ENCODE measurements at places on chromosomes 7 and 10. TPM values are rescaled to one million over a fixed set of nuclear protein-coding genes. Genes with fewer than 3 reads are reported as not detected.

DNA sequence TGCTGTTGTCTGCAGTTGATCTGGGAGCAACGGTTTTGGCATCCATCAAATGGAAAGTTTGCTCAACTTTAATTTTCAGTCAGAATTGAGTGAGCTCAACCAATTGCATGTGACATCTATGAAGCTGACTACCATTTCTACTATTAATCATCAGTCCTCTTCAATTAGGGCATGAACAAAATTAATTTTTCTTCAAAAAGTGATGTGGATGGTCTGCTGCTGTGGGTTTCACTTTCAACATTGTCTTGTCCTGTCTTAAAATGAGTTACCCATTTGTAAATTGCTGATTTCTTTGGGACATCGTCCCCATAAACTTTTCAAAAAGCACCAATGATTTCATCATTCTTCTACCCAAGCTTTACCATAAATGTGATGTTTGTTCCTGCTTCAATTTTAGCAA lies 176.7 kb upstream of the LRRN3 start:
- DNase-seq, result no peak

DNA sequence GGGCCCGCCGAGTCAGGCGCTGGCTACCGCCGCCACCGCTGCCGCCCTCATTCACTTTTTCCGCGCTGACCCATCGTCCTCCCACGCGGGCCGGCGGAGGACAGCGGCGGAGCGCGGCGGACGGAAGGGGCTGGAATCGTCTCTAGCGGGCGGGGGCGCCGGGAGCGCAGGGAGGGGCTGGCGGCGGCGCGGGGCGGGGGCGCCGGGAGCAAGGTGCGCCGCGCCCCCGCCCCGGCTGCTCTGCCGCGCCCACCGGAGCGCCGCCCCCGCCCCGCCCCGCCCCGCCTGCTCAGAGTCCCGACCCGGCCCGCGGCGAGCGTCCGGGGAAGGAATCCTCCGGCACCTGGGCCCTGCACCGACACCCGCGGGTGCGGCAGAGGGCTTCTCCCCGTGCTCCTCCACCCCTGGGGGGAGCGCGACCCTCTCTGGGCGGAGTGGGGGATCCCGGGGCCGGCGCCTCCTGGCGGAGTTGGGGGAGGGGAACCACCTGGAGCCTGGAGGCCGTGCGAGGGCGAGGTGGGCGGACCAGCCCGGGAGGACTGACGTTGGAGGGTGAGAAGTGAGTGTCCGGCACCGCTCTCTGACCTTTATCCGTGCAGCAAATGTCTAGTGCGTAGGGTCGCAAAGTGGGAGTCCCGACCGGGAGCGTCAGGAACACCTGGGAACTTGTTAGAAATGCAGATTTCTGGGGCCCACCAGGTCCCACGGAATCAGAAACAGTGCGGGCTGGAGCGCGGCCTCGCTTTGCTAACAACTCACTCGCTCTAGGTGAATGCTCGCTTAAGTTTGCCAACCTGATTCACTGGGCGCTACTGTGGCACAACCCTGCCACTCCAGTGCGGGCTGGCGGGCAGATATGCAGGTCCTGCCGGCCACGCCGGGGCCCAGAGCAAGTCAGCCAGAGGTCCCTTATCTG lies at the start of gene COBL:
Gene COBL, minus strand, starts transcription at position 144 of the 916 bp plus-strand sequence. CDS start 176 bp downstream, outside the sequence.
- DNase-seq, result no peak

- DNase-seq, result no peak
Observed at GRCh38 chr7:2659556-2660358, 28.0 kb downstream of the TTYH3 start.

DNA sequence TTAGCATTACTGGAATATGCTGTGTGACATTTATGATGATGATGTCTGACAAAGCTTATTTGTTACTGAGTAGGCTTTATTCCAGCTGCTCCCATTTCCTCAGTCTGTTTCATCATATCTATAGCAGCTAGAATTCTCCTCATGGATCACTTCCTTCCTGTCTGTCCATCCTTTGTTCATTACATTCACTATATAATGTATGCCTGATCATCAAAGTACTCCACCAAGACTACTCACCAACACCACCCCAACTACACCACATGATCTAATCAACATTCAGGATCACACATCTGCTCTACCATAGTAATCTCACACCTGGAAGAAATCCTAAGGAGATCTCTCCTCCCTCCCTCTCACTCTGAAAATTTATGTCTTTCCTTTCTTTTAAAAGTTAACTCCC lies 61.3 kb downstream of the APBB1IP start:
- DNase-seq, result no peak

CNTNAP2 gene
- 127 TPM for total RNA-seq

All from spinal cord (tissue), 10 donors.